ENCODE measurements at places on chromosomes 6 and 20.

- peak; percentile 14 for DNase-seq
Measured at GRCh38 chr6:56795466-56796195, 152.9 kb upstream of the DST start.

- DNase-seq = no peak
Measured at GRCh38 chr20:62646851-62647520, 4.7 kb downstream of the SLCO4A1 start.

- DNase-seq = no peak
Measured at GRCh38 chr20:20215976-20216727, 151.8 kb upstream of the INSM1 start.

GRCh38 chr20:29408034-29408695 lies 1849.3 kb upstream of the DEFB115 start:
- DNase-seq = no peak

DNA sequence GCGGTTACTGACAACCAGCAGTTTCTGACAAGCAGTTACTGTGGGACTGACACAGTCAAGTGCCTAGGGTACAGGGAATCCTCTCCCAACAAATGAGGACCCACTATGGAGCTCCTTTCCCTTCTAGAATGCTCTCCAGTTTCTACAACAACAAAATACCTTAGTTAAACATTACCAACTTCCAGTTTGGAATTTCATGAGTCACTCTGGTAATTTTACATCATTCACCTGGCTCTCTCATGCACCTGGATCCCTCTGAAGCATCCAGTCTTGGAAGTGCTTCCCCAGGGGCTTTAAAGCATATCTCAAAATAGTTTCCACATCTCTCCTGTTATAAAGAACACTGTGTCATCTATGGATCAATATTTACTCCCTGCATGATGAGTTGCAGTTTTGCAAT lies 286.7 kb upstream of the SPTLC3 start:
- DNase-seq = no peak

GRCh38 chr20:61072398-61072797 lies 179.7 kb upstream of the CDH4 start:
- DNase-seq = no peak

DNA sequence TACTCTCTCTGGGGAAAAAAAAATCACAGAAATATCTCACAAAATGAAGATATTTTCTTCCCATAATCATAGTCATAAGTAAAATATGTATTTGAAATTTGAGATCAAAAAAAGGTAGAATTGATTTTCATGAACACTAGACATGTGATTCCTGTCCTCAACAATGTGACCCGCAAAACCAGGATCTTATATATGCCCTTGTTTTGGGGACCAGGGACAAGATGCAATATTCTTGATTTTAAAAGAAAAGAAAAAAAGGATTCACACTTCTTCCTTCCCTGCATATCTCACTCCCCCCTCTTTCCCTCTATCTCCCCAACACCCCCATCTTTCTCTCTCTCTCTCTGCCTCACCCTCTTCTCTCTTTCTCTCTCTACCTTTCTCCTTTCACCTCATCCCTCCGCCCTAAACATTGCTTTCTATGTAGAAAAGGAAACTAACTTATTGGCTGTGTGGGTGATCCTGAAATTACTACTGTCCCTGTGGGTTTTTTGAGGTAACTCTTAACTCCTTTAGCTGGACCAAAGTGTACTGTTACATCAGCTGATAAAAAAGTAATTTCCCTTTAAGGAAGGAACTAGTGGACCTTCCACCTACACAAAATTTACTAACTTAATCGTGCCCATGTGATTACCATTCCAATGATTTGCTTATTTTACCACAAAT lies 85.6 kb downstream of the AIG1 start:
- DNase-seq = no peak

DNA sequence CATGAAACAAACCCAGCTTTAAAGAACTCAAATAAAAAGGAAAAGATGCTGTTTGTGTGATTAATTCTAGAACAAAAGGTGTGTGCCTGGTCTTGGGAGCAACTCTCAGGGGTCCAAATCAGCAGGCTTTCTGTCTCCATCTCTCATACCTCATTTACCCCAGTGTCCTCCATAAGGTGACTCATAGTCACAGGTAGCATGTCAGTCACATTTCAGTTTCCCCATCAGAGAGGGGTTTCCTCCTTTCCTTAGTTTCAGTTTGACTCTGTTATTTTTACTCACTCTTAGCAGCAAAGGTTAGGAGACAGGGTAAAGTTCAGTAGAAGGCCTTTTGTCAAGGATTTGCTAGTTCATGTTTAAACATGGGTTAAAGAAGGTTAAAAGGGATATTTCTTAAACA lies 46.2 kb downstream of the OGFRL1 start:
- no peak for DNase-seq

- peak; percentile 41 for DNase-seq
Measured at GRCh38 chr20:57212534-57213276, 53.7 kb downstream of the BMP7 start.

DNA sequence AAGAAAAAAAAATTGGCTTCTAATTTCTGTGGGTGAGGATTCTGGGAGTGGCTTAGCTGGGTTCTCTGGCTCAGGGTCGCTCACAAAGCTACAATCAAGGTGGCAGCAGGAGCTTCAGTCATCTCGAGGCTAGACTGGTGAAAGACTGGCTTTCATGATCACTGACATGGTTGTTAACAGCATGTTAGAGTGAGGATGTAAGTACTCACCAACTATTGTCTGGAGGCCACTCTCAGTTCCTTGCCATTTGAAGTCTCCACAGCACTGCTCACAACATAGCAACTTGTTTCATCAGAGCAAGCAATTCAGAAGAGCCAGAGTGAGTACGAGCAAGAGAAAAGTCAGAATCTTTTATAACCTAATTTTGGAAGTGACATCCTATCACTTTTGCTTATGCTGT lies 145.7 kb upstream of the PRSS16 start:
- no peak for DNase-seq

DNA sequence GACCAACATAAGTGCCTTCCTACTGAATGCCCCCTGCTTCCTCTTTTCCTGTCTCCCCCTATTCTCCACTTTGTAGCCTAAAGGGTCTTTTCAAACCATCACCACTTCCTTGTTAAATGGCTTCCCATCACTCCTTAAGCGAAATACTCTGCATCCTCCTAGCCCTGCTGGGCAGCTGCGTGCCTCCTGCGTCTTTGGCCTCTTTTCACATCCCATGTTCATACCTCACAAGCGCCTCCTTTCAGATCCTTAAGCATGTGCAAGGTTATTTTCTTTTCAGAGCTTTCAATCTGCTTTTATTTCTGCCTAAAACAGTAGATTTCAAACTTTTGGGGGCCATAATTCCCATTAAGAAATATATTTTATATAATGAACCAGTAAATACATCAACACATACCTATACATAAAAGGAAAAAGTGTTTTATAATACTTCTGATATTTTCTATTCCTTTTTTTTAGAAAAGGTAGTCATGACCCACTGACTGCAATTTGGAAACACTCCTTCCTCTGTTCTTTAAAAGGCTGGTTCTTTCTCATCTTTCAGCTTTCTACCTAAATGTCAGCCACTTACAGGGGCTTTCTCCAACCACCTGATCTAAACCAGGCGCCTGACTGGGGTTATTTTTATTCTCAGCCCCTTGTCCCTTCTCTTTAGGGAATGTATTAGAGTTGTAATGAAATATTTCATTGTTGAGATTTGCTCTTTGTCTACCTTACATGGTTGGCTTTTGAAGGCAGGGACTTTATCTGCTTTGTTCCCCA lies 84.1 kb downstream of the PRDM1 start:
- DNase-seq = no peak
